Choroid plexus epithelial cell (primary cell): ENCODE measurements at places on chromosomes 2 and 18.

GRCh38 chr2:80476535-80477117, 172.1 kb upstream of the LRRTM1 start:
- no peak for DNase-seq

GRCh38 chr18:3114026-3114425, 101.1 kb upstream of the LPIN2 start:
- no peak for DNase-seq

DNA sequence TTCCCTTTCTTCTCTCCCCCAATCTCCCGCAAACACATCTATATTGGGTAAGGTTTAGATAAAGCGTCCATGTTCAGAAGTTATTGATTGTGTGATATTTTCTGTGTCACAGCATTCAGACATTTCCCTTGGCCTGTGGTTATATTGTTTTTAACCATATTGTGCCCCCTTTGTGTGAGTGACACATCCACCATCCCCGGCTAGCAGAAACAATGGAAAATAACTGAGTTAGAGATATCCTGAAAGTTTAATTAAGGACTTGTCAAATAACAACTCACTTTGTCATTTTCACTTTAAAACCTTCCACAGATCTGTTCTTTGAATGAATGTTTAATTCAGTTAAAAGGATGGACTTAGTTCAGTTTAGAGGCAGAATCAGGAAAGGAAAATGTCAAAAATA, 151.0 kb downstream of the KCNJ3 start:
- DNase-seq = no peak

DNA sequence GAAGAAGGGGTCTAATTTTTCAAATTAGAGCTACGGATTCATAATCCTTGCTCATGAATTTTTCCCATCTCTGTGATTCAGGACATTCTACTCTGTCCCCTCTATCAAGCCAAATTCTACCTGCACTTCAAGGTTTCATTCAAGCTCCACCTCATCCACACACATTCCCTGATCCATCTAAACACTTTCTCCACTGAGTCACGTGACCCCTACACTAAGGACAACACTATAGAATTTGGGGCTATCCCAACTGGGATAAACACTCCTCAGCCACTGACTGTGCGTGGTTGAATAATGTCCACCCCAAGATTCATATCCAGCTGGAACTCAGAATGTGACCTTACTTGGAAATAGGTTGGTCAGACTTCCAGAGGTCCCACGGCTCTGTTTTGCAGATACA, 159.9 kb upstream of the ACVR2A start:
- DNase-seq = no peak

DNA sequence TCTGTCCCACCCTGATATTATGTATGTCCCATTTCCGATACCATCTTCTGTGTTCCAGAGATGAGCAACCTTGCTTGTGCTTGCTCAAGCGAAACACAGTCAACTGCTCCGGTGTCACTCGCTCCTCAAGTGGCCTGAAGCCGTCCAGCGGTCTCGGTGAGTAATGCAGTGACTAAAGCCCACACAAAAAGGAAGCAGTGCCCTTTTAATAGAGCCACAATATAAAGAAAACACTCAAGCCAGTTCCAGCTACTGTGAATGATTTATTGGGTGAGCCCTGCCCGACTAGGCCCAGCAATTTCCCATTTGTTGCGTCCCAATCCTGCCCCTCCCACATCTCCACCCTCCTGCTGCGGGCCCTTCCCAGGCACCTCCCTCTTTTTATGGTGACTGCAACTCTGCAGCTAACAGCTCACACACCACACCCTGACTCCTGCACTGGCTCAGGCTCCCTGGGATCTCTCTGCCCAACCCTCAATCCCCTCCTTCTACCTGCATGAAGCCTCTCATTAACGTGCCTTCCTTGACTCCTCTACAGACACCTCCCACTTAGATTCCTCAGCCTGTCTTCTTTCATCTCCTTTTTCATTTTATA, 44.2 kb upstream of the DSC1 start:
- peak; percentile 4 for DNase-seq

DNA sequence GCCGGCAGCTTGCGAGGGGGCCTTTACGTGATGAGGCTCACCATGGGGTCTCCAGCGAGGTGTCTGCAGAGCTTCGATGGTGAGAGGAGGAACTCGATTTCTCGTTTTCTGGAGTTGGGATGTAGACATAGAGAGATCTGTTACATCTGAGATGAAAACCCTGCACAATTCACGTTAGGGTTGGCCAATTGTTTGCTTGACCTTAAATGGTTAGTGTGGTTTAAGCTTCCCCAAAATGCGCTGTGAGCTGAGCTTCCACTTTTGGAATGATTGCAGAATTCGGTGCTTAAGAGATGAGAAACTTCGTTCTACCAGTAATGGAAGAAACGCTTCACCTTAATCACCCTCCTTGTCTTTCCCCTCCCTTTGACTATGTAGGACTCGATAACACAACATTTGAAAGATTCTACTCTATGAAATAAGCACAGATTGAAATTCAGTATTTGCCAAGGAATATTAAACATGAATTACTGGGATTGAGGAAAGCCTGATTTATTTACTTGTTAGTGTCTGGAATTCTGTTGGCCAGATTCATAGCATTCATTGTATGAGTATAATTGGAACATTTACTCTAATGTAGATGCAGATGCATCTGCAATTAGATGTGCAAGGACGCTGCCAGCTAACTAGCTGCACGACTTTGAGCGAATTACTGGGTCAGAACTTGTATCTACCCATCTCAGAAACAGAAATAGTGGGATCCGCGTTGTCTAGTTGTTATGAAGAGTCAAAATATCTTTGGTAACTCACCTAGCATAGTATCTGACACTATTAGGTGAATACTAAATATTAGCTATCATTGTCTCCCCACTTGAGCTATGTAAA, 1.6 kb upstream of the KLF7 start:
- peak; percentile 86 for DNase-seq

GRCh38 chr2:114405247-114406116, 37.0 kb upstream of the DPP10 start:
- DNase-seq = no peak

DNA sequence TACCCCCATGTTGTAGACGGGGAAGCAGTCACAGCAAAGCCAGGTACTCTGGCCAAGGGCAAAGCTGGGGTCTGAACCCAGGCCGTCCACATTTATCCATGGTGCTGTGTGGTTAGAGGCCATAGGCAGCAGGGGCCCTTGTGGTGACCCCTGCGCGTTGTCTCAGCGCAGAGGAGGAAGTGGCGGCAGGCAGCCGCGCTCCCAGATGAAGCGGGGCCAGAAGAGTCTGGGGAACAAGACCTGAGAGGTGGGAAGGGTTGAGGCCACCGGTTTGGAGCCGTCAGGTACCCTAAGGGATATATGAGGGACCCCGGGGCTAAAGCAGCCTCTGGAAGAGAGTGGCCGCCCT, 770 bp downstream of the ZNF396 start:
- no peak for DNase-seq

DNA sequence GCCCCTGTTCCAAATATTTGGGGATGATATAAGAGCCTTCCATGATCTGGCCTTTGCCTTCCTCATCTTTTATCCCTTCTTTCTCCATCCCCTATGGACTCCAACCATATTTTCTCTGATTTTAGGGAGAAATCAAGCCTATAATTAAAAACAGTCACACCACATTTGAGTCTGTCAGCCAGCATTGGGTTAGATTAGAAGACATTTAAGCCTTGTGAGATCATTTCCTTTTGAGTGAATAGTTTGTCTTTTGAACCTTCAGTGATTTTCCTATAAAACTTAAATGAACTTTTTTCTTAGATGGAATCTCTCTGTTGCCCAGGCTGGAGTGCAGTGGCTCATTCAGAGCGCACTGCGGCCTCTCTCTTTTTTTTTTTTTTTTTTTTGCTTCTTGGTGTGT, 7.6 kb upstream of the C18orf32 start:
- DNase-seq = no peak

- DNase-seq = peak; percentile 93
Measured at GRCh38 chr2:46073540-46074046, 223.6 kb upstream of the EPAS1 start.

DNA sequence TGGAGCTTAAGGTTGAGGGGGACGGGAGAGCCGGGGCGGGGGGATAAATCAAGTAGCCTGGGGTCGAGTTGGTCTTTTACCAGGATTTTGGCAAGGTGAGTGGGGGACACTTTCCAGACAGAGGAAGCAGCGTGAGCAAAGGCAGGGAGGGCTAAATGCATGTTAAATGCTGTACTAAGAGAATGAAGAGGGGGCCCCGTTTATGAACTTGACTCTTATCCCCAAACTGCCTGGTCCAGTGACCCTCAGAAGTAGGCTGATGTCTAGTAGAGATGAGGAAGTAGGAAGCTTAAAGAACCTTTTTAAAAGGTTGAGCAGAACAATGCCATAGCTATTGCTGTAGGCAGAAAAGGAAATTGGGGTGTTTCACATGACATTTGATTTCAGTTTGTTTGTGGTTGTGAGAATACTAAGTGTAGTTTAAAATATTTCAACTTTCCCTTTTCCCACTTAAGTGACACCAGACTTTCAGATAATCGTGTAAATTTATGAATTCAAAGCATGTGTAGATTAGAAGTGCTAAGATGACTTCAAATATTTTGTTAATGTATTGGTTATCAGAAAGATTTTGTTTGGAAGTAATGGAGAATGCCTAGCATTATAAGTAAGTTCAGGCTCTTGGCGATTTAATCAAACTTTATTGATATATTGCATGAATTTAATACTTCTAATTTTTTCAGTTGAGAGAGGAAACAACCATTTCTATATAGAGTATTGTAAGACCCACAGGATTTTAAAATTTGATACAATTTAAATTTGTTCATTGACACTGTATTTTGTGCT, 1.8 kb downstream of the REL start:
- peak; percentile 24 for DNase-seq

- DNase-seq = no peak
Measured at GRCh38 chr2:191479680-191480023, 198.3 kb upstream of the NABP1 start.

DNA sequence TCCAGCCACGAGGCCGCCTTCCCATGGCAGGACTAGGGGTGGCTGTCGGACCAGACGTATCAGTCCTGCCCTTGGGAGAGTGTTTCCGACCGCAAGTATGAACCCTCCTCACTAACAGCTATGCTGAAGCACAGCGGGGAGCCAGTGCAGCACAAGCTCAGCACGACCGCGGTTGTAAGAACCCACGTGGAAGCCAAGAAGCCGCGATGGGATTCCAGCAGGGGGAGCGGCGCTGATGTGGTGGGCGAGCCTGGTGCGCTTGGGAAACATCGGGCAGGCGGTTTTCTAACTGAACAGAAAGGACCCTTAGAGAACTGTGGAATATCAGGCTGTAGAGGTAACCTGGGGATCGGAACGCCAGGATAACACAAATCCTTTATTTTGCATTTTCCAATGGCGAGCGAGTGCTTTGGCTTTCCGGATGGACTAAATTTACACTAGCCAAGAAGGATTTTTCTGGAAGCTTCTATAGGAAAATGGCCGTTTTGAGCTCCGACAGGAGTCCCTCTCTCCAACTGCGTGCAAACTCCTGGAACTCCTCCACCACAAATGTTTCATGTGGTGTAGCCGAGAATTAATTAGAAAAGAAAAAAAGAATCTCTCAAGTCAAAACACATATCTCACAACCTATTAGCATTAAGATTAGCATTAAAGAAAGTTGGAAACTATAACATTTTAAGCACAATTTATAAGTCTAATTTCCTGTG, 132.0 kb upstream of the MYCN start:
- DNase-seq = no peak

GRCh38 chr2:68330691-68331090, 10.9 kb upstream of the CNRIP1 start:
- peak; percentile 49 for DNase-seq

- no peak for DNase-seq
Measured at GRCh38 chr18:72181241-72181764, 362.8 kb downstream of the CBLN2 start.

- DNase-seq = no peak
Measured at GRCh38 chr2:62348700-62349099, 152.8 kb downstream of the B3GNT2 start.

- no peak for DNase-seq
Measured at GRCh38 chr18:33820517-33821371, 242.7 kb downstream of the ASXL3 start.

DNA sequence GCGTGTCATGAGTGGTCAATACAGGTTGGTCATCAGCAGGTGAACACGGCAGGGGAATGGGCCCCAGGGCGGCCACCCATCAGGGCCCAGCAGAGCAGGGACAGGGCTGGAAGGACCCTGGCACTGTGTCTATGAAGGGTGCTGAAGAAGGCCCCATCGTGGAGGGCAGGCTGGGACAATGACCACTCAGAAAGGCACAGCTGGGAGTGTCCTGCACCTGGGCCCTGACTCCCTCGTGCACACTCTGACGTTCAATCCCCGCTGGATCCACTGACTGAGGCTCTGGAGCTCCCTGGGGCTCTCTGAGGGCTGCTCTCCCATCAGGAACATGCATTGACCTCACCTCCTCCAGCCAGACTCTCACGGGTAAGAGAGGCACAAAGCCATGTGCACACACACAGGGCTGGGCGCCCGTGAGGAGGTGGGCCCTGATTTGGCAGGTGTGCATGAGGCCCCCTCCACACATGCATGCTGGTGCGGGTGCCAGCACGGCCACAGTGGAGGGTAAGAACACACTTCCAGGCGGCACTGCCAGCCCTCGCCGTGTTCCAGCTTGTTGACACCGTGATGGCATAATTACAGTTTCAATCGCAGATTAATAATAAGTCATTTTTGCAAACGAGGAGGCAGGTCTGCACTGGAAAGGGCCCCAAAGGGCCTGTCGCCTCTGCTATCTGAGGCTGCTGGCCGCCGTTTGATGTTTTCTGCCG, 58.5 kb downstream of the SMAD7 start:
- DNase-seq = no peak

DNA sequence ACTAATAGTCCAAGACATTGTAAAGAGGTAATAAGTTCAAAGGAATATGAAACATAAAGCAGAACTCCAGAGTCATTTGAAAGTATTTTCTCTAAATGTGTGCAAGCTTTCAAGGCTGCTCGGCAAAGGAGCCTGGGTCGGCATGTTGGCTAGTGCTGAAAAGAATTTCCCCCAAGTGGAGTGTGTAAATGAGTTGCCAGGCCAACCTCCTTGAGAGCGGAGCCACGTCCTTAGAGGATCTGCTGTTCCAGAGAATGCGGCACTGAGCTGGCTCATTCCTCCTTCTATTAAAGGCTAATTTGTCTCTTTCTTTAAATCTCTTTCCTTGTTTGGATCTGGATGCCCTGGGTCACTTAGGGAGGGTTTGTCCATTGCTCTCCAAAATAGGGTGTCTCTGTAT, 127.5 kb downstream of the RDH14 start:
- DNase-seq = peak; percentile 28
